ENCODE measurements at places on chromosomes 7 and 10.

DNA sequence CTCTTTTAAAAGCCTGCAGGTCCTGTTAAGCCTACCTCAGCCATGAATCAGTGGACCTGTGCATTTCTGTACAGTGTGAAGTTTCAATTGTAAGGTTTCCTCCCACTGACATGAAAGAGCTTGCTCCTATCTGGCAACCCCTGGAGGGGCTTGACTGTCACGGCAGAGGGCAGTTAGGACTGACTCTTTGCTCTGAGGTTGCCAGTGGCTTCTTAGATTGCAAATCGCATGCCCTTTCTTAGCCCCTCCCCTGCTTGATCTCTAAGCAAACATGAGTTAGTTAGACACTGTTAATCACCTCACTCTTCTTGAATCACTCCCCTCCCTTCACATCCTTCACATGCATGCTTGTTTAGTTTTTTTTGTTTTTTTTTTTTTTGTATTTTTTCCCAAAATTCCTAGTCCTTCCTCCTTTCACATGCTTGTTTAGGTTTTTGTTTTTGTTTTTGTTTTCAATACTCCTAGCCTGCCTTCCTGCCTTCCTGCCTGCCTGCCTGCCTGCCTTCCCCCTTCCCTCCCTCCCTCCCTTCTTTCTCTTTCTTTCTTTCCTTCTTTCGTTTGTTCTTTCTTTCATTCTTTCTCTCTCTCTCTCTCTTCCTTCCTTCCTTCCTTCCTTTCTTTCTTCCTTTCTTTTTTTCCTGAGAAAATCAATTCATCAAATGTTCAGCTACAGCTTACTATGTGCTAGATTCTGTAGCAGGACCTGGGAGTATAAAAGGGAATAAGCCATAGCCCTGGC lies 6.0 kb upstream of the HIPK2 start:
- DNase-seq: no peak

GRCh38 chr7:113928112-113928511 lies 9.3 kb upstream of the PPP1R3A start:
- no peak for DNase-seq

GRCh38 chr10:96895662-96896424 lies 63.7 kb downstream of the LCOR start:
- DNase-seq: no peak

DNA sequence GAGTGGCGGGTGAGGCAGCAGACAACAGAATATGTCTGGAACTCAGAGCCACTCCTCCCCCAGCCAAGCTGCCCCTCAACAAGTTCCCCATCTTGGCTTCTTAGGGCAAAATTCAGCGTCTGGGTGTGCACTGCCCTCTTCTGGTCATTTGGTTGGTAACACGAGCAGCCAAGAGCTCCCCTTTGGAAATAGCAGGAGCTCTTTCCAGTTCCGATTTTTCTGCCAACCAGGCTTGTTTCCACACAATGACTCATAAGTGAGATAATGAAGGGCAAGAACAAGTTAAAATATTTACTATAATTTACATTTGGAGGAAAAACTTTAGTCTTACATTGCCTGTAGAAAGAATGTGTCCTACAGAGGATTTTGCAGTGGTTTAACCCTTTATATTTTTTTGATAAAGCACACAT lies 70.5 kb downstream of the ADCYAP1R1 start:
- no peak for DNase-seq

DNA sequence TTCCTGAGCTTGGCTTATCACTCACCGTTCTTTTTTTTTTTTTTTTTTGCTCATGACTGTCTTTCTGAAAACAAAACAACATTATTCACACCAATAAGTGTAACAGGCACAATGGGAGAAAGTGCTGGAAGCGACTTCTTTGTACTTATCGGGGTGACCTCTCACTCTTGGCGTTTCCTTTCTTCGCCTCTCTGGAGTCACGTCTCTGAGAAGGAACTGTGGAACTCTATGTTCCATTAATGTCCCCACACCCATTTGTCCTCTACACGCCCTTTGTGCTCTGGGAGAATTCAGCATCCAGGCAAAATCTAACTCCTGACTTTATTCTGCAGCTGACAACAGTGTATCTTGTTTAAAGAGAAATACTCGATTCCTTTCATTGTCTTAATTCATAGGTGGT lies 70.8 kb upstream of the FAM204A start:
- DNase-seq: no peak

DNA sequence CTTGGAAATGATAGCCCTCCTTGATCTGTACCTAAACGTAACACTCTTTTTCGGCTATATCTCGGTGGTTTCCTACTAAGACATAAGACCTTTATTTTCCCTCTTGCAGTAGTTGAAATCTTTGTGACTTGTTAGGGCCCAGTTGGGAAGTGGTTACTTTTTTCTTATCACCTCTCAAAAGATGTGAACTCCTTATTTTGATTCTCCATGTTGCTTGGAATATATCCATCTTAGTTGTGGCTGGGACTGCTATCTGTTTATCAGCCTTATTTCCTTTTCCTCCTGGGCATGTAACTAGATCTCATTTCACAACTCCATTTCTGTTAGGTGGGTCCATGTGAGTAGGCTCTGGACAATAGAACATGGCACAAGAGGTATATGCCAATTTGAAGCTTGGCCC lies 4.1 kb upstream of the CPED1 start:
- DNase-seq: no peak

DNA sequence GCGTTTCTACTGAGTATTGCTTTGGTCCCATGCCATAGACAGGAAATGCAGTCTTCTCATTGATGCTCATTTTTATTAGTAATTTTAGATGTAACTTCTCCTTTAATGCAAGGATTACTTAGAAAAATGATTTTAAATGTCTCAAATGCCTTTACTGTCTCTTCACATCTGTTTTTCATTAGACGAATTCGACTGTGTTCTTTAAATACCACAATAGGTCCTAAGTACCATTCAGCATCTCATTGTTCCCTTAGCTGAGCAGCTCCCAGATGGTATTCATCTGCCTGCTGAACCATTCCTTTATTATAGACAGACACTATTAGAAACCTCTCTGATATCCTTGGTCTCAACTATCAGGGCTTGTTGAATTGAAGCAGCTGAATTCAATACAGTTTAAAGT lies 113.6 kb downstream of the LSMEM1 start:
- DNase-seq: no peak

DNA sequence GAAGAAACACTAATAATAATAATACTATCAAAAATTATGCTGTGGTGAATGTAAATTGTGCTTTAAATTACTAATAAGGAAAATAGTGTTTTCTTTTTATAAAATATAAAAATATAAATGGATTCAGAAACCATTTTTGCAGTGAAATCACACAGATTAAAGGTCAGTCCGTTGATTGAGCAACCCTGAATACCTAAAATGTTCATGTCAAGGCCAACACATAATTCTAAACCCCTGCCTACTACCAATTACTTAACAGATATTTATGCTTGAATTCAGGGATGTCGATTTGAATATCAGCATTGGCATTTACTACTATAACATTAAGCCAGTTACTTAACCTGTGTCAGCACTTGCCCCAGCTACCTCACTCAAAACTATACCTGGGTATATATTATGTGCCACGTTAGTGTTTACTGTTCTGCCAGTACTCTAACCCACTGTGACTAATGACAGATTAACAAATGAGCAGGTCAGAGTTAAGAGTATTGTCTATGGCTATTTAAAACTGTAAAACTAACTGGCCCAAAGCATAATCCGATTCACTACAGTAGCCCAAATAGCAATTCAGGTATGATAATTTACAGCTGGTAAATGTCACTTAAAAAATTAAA lies 165.0 kb downstream of the KMT2E start:
- no peak for DNase-seq

- DNase-seq: no peak
Observed at GRCh38 chr7:36514289-36515243, 124.9 kb downstream of the ANLN start.

GRCh38 chr7:134619627-134620331 lies 26.9 kb upstream of the BPGM start:
- DNase-seq: no peak

GRCh38 chr7:35694161-35694783 lies 663 bp downstream of the HERPUD2 start:
- no peak for DNase-seq

GRCh38 chr7:15209429-15209828 lies 306.9 kb upstream of the DGKB start:
- DNase-seq: no peak

GRCh38 chr10:131453721-131454634 lies 142.5 kb upstream of the TCERG1L start:
- DNase-seq: no peak

- no peak for DNase-seq
Observed at GRCh38 chr7:67625257-67625737, 628.7 kb downstream of the TYW1 start.

DNA sequence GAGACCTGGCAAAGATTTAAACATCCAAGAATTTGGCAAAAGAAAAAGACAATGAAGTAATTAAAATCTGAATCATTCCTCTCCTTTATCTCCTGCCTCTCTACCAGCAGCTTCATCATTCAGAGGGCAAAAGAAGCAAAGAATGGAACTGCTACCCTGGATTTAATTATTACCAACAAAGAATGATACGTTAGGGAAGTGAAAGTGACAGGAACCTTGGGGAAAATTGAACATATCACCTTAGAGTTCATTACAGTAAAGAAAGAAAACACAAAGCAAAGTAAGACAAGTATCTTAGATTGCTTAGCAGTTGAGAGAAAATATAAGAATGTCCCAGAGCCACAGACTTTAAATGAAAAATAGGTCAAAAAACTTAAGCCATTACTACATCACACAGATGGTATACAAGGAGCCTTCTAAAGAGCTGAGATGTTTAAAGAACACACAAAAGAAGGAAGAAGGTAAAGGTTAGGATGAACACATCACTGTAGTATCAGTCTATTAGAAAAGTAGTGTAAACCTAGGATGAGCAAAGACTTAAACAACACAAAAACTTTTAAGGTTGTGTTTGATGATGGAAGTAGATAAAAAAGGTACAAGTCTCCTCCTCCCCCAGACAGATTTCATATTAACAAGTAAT lies 17.5 kb downstream of the CTNNA3 start:
- no peak for DNase-seq

DNA sequence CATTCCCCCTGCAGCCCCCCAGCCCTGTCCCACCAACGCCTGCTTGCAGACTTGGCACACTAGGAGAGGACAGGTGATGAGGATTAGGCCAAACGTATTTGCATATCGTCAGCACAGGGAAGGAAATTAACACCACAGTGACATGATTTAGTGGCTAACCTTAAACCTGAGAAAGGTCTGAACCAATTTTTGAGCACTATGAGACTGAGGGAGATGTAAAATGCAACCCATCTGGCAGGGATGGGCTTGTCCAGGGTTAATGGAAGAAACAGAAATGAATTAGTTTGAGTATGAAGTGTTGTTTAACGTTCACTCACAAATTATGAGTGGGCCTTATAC lies 183.6 kb downstream of the TAX1BP1 start:
- DNase-seq: no peak

- no peak for DNase-seq
Observed at GRCh38 chr7:50720295-50720694, 62.4 kb downstream of the GRB10 start.

DNA sequence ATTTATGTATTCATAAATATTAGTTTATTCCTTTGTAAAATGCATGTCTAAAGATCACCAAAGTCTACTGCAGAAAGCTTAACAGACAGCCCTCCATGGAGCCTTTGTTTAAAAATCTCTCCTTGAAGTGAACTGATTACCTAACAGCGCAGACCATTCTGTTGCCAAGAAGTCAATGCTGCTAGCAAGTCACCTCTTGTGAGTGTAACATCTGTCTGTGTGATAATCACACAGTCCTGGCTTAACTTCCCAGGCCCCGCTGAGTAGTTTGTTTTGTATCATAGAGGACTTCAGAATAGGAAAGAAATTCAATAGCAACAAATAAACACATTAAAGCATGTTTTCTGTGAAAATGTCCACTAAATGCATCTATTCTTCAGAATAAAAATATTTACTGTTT lies 435.3 kb upstream of the IGFBP3 start:
- DNase-seq: no peak

GRCh38 chr7:101990811-101991418 lies 173.5 kb downstream of the CUX1 start:
- no peak for DNase-seq

GRCh38 chr7:80918399-80918798 lies 452 bp downstream of the SEMA3C start:
- no peak for DNase-seq

GRCh38 chr10:26612151-26612915 lies 85.2 kb upstream of the PDSS1 start:
- DNase-seq: no peak

GRCh38 chr10:49744924-49745605 lies 17.1 kb downstream of the OGDHL start:
- DNase-seq: no peak

GRCh38 chr10:32446536-32447406 lies 831 bp downstream of the CCDC7 start:
- no peak for DNase-seq

GRCh38 chr10:91433620-91434019 lies 23.5 kb downstream of the HECTD2 start:
- DNase-seq: no peak

- DNase-seq: no peak
Observed at GRCh38 chr10:34742456-34742855, 72.6 kb downstream of the PARD3 start.

GRCh38 chr7:90532231-90532929 lies 62.9 kb downstream of the PTTG1IP2 start:
- DNase-seq: no peak

- no peak for DNase-seq
Observed at GRCh38 chr7:113622796-113623195, 296.0 kb downstream of the PPP1R3A start.

DNA sequence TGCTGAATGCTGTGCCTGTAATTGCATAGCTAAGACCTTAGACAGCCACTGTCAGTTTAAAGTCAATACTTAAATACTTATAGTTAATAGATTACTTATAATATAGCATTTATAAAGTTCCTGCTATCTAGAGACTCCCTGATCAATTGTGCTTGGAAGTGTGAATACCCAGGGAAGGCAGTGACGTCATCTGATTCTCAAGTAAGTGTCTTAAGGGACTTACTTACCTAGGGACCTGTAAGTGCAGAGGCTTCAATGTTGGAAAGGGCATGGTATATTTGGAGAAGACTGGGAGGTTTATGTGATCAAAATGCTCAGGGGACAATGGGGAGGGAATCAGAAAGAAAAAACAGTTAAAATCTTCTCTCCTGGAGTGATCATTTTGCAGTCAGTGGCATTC lies 55.0 kb downstream of the BICC1 start:
- no peak for DNase-seq

GRCh38 chr10:91941426-91941825 lies 17.9 kb downstream of the BTAF1 start:
- no peak for DNase-seq

GRCh38 chr7:84985073-84985784 lies 201.6 kb downstream of the SEMA3D start:
- DNase-seq: no peak

GRCh38 chr10:94194256-94194655 lies 168.5 kb downstream of the NOC3L start:
- DNase-seq: no peak

DNA sequence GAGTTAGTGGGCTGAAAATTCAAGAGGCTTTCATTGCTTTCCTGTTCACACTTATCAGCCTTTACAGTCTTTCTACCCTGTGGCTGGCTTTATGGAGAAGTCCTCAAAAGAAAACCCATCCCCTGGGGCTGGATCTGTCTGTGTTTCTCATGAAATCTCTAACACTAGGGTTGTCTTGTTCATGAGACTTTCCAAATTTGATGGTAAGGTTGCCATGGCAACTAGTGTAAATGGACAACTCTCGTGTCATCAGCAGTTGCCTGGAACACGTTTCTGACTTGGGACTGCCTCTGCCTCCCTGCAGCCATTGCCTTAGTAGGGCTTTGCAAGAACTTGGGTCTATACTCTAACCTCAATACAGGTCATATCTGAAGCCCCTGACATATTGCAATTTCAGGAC lies 35.8 kb upstream of the PLPP4 start:
- DNase-seq: no peak

Measured in stimulated activated CD4-positive, alpha-beta T cell treated with anti-CD3 and anti-CD28 coated beads, TNF-alpha, amount 100 ng/mL, for 1 hour (primary cell).